Tibial nerve (tissue), 4 donors: ENCODE measurements at places on chromosomes 12 and 14. TPM values are rescaled to one million over a fixed set of nuclear protein-coding genes. Genes with fewer than 3 reads are reported as not detected.

The PLEKHG7 gene
- total RNA-seq: 1.6 TPM

The ENDOU gene
- total RNA-seq: 1.2 TPM

The RAB2B gene
- 30.4 TPM for total RNA-seq

The LIN7A gene
- total RNA-seq: 7.6 TPM
